ENCODE measurements at places on chromosomes 2 and 18.
A peak's percentile ranks its signal among the peaks of the same experiment; 100 is the strongest.

DNA sequence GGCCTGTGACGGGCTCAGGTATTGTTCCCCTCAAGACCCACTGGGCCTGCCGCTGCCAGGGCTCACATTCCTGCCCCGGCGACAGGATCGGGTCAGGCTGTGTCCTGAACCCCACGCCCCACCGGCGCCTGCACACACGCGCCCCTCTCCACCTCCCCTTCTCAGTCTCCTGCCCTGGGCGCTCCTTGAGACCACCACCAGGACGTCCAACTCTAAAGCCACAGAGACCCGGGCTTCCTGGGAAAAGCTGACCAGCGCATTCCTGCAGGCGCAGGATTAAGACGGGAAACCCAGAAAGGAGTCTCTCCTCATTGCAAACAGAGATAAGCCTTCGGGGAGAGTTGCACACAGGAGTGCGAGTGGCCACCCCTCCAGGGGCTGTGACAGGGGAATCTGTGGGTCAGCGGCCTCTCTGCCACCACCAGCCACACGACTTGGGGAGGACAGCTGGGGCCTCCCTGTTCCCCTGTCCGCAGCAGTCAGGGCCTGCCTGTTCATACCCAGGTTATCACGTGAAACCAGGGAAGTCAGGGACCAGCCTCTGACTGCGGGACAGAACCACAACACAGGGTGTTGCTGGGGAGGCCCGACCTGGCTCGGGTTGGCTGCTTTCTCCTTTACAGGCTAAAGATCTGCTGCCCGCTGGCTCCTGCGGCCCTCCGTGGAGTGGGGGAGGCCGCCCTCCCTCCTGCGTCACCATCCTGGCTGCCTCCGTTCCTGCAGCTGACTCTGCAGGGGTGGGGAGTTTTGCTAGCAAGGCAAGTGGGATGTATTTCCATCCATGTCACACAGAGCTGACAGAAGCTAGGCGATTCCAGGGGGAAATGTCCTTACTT lies 88.8 kb downstream of the ZCCHC2 start:
- DNase-seq: no peak

- no peak for DNase-seq
These were observed 34.6 kb downstream of the TGFBRAP1 start for GRCh38 chr2:105294844-105295481.

DNA sequence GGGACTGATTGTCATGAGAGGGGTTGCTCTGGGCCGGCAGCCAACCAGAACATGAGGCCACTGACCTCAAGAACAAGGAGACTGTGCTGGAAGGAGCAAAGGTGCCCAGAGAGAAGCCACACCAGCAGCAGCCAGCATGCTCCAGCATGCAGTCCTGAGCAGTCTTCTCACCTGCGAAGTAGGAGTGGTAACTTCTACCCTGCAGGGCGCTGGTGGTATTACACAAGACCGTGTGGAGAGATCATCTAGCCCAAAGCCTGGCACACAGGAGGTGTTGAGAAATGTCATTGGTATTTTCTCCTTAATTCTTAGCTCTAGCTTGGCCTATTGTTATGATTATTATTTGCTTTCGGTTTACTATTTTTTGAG lies 132.7 kb downstream of the TSN start:
- DNase-seq: no peak

- DNase-seq: no peak
These were observed 263.2 kb upstream of the HS6ST1 start for GRCh38 chr2:128581849-128582244.

- no peak for DNase-seq
These were observed 94.4 kb downstream of the CRIM1 start for GRCh38 chr2:36449943-36450392.

- DNase-seq: no peak
These were observed 118.7 kb downstream of the ZFP36L2 start for GRCh38 chr2:43107679-43108078.

DNA sequence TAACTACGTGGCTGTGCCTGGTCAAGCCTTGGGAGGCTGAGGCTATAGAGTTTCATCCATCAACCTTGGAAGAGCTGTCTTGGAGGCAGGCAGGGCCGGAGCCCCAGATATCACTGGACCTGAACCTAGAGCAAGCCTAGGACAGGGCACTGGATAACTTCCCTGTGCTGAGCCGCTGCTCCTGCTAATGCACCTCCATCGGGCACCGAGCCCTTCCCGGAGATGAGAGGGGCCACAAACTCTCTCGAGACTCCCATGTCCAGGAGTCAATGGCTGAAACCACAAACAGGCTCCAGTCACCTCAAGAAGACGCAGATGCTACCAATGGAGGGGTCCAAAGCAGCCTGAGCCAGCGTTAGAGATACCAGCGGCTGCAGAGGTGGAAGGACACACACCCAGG lies 866.0 kb downstream of the LRP1B start:
- no peak for DNase-seq

- DNase-seq: no peak
These were observed 669 bp upstream of the PIKFYVE start for GRCh38 chr2:208265371-208265800.

- no peak for DNase-seq
These were observed 338.2 kb downstream of the EIPR1 start for GRCh38 chr2:3039188-3040065.

DNA sequence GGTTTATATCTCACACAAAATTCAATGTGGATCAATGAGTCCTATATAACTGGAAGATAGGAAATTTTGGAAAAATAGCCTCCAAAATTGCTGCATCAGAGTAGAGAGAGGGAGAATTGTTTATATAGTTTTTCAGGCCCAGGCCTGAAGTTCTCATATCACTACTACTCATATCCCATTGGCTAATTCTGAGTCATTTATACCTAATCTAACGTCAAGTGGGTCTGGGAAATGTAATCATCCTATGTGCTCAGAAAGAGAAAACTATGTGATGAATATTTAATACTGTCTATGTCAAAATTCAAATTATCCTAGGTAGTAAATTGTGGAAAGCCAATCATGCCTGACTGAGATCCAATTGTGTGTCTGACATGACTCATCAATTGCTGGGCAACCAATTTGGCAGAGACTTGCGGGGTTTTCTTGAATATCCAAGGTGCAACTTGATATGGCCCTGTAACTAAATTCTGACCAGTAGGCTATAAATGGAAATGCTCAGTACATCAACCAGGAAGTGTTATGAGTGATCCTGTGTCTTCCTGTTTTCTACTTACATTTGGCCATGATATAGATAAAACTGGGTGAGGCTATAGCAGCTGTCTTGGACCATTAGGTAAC lies 744.4 kb downstream of the KCNJ3 start:
- no peak for DNase-seq

DNA sequence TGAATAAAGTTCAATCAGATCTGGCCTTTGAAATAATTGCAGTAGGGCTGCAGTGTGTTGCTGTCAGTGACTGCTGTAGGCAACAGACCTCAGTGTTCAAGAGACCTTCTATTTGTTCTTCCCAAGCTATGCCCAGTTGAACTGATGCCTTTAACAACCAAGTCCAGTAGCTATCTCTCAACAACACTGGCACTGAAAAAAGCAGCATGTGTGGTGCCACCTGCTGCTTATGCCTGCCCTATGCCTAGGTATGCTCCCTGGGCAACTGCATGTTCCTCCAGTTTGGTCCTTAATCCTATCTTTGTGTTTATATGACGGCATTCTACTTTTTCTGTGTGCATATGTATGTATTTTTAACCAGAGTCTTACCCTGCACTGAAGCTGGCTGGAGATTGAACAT lies 523.9 kb upstream of the MEX3C start:
- no peak for DNase-seq

DNA sequence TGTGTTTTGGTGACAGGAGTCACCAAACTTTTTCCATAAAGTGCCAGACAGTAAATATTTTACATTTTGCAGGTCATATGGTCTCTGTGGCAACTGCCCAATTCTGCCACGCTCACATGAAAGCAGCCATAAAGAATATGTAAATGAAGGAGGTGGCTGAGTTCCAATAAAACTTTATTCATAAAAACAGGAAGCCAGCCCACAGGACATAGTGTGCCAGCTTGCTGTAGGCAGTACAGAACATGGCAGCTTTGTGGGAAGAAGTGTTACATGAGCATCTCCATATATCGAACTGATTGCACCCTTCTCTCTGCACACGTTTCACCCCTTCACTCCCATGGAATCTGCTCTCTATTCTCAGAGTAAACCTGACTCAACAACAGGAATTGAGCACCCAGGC lies 10.2 kb downstream of the ASB18 start:
- no peak for DNase-seq

GRCh38 chr2:13662055-13662454 lies 945.3 kb downstream of the TRIB2 start:
- no peak for DNase-seq

- DNase-seq: peak; percentile 31
These were observed 810 bp upstream of the RBFA start for GRCh38 chr18:80033181-80034067.

- no peak for DNase-seq
These were observed 15.7 kb upstream of the ACVR2A start for GRCh38 chr2:147829106-147829505.

DNA sequence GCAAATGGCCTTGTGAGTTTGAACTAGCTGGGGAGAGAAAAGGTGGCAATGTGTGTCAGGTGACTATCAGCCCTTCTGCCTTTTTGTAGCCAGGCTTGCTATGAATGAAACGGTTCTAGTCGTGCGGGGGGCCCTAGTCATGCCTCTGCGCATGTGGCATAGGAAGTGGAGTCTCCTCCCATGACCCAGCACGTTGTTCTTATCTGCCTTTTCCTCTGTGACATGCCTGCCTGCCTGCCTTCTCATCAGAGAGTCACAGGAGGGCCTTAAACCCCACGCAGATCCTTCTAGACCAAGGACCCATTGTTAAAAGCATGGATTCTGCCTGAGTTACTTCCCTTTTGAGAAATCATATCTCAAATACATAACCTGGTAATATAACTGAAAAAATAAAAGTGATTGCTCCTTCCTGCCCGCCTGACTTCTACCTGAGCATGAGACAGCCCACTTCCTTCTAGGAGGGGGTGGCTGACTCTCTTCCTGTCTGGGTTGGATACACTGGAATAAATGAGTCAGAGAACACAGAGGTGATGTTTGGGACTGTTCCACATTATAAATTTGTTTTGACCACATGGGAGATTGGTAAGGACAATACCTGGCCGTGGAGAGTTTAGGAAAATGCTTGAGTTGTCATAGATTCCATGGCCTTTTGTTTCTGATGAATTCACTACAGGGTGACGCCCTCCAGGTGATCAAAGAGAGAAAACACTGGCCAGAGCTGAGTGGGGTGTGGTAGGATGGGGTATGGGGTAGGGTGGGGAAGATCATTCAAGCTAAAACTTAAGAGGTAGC lies 49.8 kb downstream of the FBLN7 start:
- peak; percentile 83 for DNase-seq

- no peak for DNase-seq
These were observed 77.2 kb downstream of the TSN start for GRCh38 chr2:121832412-121833357.

DNA sequence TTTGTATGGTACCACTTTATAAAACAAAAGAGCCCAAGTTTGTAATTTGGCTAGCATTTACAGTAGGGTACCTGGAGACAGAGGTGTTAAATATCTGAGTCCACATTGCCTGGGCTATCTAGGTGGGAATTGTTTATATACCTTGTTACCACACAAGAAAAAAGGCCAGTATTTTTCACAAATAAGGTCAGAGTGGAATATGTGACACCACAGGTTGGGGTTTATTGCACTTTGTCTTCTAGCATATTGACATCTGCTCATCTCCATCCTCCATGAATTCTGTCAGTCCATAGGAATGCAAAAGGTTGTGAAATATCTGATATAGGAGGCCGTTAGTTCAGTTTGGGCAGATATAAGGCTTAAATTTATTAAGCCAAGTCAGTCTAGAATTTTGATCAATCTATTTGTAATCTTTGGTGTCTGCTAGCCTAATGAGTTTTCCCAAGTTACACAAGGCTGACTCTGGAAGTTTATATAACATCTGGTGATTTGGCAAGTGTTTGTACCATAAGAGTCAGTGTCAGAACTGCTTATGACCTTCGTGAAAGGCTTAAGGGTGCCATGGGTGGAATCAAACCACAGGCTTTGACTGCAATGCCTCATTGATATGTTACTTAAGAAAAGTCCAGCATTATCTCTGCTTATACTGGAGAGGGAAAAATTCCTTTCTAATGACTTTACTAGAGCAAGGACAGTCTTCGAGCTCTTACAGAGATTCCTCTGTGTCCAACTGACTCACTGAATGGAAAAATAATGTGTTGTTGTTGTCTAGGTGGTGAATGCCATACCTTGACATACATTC lies 11.3 kb upstream of the DPP4 start:
- DNase-seq: no peak

DNA sequence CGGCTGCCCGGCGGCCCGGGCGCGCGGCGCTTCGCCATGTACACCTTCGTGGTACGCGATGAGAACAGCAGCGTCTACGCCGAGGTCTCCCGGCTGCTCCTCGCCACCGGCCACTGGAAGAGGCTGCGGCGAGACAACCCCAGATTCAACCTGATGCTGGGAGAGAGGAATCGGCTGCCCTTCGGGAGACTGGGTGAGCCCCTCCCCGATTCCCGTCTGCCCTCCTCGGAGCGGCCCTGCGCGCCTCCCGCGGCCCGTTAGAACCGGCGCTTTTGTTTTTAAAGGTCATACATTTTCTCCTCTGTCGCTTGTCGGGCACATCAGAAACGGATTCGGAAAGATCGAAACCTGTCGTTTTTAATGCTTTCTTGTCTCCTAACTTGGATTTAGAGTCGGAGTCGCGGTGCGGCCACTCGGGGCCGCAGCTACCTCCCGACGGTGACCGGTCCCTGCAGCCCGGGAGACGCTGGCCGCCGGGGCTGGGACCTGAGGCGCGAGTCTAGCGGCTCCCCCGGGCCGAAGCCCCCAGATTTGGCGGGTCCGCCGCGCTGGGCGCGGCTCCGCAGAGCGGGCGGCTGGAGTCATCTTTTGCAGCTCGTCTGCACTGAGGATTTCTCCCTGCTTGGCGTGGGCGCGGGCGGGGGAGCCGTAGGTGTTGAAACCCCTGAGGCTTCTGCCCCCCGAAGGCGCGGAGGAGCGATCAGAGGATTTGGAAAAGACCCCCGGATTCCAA lies 519 bp downstream of the TTL start:
- peak; percentile 21 for DNase-seq
